ENCODE measurements at places on chromosomes 12 and 14.

GRCh38 chr12:28869197-28869596, 279.9 kb upstream of the FAR2 start:
- DNase-seq: no peak

GRCh38 chr14:97873291-97873690, 1076.1 kb downstream of the VRK1 start:
- no peak for DNase-seq

- no peak for DNase-seq
Measured at GRCh38 chr12:116380108-116380507, 102.6 kb upstream of the MED13L start.

GRCh38 chr14:34817768-34818167, 57.4 kb downstream of the BAZ1A start:
- DNase-seq: no peak

DNA sequence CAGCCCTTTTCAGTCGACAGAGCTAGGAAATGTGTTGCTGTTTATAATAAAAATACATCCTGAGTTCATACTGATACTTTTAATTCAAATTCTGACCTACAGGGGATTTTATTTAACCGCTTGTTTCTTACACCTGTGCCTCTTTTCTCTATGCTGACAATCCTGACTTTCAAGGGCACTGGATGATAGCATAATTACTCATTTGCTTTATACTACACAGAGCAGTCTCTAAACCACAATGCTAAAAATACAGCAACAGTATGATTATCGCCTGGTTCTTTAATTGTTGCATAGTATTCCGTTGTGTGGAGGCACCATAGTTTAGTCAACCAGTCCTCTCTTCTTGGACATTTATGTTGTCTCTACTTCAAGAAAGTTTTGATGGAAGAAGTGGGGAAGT, 372.9 kb downstream of the DPF3 start:
- DNase-seq: no peak

DNA sequence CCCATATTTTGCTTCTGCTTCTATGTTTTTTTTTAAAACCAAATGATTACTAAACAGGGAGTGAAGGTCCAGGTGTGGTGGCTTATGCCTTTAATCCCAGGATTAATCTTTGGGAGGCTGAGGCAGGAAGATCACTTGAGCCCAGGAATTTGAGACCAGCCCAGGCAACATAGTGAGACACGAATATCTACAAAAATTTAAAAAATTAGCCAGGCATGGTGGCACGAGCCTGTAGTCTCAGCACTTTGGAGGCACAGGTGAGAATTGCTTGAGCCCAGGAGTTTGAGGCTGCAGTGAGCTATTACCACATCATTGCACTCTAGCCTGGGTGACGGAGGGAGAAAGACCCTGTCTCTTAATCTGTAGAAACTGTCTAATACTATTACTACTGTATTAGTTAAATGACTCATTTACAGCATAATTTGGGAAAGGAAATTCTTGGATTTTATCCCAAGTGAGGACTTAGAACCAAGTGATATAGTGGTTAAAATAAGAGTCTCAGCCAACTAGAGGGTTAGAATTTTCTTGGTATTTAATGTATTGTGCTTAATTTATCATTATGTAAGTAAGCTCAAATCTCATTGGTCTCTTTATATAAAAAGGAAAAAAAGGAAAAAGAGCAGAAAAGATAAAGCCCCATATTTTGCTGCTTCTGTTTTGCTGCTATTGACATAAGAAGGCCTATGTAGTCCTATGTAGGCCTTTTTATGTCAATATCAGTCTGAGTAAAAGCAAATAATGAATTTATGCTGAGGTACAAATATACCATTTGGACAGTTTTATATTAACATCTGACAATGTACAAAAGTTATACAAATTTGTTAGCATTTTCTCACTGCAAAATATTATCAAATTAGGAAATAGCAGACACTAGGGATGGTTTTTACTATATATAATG, 163.4 kb downstream of the RAD51B start:
- no peak for DNase-seq

DNA sequence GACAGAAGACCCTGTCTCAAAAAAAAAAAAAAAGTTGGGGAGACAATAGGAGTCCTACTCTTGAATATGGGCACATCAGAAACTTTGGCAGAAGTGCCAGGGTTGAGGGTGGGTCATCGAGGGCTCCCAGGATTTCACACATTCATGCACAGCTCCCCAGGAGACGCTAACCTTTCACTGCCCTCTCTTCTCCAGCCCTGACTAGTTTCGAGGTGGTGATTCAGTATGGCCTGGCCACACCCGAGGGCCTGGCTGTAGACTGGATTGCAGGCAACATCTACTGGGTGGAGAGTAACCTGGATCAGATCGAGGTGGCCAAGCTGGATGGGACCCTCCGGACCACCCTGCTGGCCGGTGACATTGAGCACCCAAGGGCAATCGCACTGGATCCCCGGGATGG, 29.4 kb upstream of the LRP1-AS start:
- no peak for DNase-seq

DNA sequence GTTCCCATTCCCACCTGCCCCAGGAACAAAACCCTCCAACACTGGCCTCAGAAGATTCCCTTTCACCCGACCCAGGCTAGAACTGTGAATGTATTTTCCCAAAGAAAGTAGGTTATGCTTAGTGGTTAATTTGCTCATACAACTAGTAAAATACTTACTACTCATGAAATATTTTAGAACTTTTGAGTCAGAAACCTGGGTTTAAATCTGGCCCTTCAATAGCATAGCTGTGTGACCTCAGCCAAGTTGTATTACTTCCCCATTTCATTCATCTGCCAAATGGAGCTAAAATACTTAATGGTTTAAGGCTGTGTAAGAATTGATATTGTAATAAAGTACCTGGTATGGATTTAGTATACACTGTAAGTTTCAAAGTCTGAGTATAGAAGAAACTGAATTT, 69.1 kb upstream of the DNM1L start:
- no peak for DNase-seq

GRCh38 chr12:52903285-52903854, 1.5 kb downstream of the KRT8 start:
- peak; percentile 88 for DNase-seq

- no peak for DNase-seq
Measured at GRCh38 chr14:71675900-71676287, 256.3 kb upstream of the RGS6 start.

GRCh38 chr12:64636856-64637255, 26.6 kb downstream of the RASSF3 start:
- DNase-seq: peak; percentile 11

GRCh38 chr14:58272588-58273372, 25.6 kb upstream of the ARID4A start:
- DNase-seq: no peak

DNA sequence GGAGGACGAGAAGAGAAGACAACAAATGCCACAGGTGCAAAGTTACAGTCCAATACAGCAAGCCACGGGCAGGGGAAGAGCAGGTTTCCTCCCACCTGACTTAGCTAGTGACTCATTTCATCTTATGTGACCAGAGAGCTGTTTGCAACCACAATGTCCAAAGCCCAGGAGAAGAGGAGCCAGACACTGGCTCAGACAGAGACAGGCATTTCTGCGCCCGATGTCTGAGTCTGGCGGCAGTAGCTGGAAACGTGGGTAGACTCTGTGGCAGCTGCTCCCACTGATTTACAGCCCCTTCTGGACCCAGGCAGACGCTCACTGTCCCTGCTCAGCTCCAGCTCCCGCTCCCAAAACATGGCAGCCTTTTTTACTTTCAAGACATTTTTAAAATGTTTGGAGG, 60.0 kb downstream of the CHGA start:
- no peak for DNase-seq

DNA sequence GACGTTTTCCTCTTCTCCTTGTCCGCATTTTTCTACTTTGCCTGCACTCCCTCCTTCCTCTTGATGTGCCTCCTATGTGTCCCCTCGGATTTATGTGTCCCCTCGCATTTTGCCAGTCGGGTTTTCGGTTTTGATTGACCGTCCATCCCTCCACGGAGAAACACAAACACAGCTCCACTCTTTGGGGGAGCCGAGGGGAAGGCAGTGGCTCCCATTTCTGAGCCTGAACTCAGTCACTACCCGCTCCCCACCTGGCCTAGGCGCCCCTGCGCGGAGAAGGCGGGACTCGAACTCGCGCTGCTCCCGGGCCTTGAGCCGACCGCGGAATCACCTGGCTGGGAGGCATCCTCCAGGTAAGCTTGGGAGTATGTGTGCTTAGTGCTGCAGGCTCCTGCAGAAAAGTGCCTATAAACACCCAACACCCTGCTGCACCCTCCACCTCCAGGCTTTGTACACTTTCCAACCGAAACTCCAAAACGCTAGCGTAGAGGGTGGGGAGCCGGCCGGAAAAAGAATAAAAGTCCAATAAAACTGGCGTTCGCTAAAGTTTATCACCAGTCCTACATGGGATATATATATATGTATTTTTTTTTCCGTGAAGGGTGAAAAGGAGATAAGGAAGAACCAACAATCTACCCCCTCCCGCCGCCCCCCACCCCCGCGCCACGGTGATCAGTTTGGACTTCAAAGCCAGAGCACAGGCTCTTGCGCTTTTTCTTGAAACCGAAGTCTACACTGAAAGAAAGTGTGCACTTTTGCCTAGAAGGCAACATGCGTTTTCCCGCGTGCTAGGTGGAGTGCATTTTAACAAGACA, 3.3 kb upstream of the CCND2 start:
- DNase-seq: no peak

- no peak for DNase-seq
Measured at GRCh38 chr12:106903241-106903945, 52.3 kb upstream of the TMEM263 start.

- DNase-seq: no peak
Measured at GRCh38 chr14:33602396-33602795, 348.5 kb downstream of the EGLN3 start.

- no peak for DNase-seq
Measured at GRCh38 chr14:53943751-53944083, 12.9 kb downstream of the BMP4 start.

DNA sequence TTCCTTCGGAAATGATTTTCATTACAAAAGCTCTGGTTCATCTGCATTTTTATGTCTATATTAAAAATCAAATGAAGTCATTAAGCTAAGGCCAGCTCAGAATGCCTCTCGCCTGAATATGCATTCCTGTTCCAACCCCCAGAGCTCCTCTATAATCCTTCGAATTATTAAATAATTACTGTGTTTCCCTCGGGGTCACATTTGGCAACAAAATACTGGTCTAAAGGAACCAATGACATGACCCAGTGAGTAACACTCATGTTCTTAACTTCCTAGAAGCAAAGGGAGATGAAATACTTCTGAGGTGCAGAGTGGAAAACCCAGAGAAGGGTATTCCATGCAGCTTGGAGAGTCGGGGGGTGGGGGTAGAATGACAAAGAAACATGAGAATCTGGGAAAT, 68.3 kb downstream of the FOXN3 start:
- no peak for DNase-seq

GRCh38 chr14:24710403-24711112, 76.6 kb upstream of the GZMB start:
- peak; percentile 52 for DNase-seq

GRCh38 chr14:68586896-68587751, 205.7 kb downstream of the ZFP36L1 start:
- DNase-seq: no peak

DNA sequence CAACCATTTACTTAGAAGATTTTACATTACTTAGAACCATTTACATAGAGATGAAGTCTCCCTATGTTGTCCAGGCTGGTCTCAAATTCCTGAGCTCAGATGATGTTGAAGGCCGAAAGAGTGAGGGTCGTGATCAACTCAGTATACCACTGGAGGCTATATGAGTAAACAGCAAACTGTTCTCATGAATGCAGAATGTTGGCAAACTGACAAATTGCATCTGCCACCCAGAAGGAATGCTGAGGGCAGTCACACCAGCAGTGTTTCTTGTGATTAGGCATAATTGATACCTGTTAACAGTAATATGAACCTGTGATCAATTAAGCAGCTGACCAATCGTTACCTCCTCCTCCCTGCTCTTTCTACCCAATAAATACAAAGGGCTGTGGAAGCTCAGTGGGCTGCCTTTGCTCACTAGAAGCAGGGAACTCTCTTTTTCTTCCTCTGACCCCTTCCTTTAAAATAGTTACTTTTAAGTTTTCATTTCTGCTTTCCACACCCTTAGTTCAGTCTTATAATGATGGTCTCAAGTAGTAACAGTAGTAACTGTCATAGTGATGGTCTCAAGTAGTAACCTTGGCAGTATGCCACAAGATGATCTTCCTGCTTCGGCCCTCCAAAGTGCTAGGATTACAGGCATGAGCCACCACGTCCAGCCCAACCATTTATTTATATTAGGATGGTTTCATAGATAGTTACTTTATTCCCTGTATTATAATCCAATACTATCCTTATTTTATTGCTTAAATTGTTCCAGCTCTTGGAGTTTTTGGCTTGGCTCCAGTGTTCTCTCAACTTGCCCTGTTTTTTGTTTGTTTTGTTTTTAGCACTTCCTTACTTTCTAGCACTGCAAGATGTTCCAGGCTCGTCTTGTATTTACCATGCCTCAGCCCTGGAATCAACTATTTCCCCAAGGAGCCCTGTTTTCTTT, 25.8 kb downstream of the LIMA1 start:
- peak; percentile 38 for DNase-seq
